ENCODE measurements at places on chromosomes 5 and 9. TPM values are rescaled to one million over a fixed set of nuclear protein-coding genes. Genes with fewer than 3 reads are reported as not detected.

DNA sequence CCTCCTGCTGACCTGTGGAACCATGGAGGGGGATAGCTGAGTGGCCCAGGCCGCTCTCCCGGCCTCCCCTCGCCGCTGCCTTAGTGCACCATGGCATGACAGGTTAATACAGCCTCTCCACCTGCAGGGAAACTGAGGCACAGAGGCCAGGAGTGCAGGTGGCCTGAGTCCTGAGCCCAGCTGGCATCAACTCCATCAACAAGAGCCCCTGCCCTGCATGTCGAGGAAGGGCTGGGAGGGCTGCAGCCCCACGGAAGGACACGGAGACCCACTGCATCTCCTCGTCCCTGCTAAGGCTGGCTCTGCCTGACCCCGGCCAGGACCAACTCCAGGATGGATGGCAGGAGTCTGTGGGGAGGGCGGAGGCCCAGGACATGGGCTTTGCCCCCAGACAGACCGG is 27.2 kb downstream of the CCDC187 start:
- H3K4me1 ChIP-seq: no peaks in the 10 kb centered on the region
- no peak overlapping the region for H3K27ac ChIP-seq
- no peak overlapping the region for H3K4me3 ChIP-seq
- H3K27me3 ChIP-seq: no peaks in the 10 kb centered on the region
- H3K36me3 ChIP-seq: no peaks in the 10 kb centered on the region
- DNase-seq: no peak

DNA sequence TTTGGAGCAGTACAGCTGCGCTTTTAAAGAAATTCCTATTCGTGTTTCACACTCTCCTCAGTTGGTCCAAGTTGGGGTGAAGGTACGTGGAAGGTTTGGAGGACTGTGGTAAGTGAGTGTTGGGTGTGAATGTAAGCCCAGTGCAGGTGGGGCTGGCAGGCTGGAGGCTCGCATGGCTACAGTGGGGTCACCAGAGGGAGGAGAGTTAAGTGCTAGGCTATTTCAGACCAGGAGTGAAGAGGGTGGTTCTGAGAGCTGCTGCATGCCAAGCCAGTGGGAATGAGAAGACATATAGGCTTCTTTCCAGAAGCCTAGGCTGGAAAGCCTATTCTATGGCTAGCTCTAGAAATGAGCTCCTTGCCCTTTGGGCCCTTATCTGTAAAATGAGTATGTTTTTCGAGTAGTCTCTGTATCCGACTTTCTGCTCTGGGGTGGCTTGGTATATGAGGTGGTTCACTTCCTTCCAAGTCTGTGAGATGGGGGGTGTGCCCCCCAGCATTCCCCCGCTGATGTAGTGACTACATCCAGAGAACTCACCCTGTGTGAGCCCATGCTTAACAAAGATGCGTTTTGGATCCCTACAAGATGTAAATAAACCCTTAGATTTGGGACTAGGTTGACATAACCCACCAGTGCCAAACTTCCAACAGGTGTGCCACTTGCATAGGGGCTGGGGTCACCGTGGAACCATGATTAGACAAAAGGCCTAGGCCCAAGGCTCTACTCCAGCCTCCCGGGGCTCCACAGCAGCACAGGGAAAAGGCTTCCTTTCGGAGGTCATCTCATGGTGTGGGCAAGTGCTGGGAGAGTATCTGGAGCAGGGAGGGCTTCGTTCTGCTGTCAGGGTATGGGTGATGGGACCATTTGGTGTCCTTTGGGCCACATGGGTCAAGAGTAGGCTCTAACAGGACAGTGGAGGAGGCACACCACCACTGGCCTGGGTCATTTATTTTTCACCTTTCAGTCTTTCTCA is 2.6 kb downstream of the TCF7 start:
- H3K36me3 ChIP-seq: peaks cover 54% of the 10 kb centered on the region
- peak overlapping the region; percentile 97 for H3K27ac ChIP-seq
- no peak for DNase-seq
- H3K4me3 ChIP-seq: peak overlapping the region; percentile 82
- no peaks in the 10 kb centered on the region for H3K27me3 ChIP-seq

SLC34A3 gene
- not detected for total RNA-seq

CNTFR gene
- not detected for total RNA-seq

DNA sequence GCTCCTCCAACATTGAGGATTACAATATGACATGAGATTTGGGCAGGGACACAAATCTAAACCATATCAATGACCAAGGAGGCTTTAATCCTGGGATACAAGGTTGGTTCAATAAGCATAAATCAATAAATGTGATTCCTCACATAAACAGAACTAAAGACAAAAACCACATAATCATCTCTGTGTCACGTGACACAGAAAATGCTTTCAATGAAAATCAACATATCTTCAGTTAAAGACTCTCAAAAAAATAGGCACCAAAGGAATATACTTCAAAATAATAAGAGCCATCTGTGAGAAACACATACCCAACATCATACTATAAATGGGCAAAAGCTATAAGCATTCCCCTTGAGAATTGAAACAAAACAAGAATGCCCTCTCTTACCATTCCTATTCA is 604.9 kb downstream of the SEMA5A start:
- no peak for DNase-seq
- no peaks in the 10 kb centered on the region for H3K4me1 ChIP-seq

- no peak overlapping the region for H3K4me3 ChIP-seq
- DNase-seq: no peak
- no peaks in the 10 kb centered on the region for H3K36me3 ChIP-seq
- no peaks in the 10 kb centered on the region for H3K4me1 ChIP-seq
- no peak overlapping the region for H3K27ac ChIP-seq
Observed at GRCh38 chr5:31845361-31845760, 206.4 kb downstream of the PDZD2 start.

DNA sequence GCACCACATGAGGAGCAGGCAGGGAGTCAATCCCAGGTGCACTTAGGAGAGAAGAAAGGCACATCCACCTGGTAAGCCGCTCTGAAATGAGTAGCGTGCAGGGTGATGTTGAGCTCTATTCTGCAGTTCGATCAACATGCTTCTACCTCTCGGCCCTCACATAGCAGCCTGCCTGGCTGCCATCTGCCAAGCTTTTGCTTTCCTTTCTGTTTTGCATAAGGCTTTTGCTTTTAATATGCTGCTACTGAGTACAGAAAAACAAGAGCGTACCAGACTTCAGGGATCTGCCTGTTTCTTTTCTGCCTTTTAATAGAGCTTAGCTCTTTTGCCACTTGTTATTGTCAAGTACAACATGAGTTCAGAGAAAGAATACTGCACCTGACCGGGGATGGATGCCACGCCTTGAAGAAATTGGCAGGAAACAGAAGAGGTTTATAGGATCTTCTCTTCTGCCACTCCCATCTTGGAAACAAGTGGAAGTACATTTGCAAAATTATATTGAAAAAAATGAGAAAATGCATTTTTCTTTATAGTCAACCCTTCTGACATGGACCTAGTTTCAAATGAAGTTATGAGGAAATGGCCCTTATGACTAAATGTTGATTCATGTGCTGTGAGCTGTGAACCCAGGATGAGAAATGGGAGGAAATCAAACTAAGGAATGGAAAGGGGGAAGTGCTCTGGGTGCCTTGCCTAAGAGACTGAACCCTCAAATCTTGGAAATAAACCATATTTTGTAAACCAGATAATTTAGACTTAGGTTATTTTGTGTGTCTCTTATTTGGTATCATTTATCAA is 4.0 kb upstream of the FCHO2 start:
- no peak overlapping the region for H3K27ac ChIP-seq
- peaks cover 14% of the 10 kb centered on the region for H3K4me1 ChIP-seq
- no peaks in the 10 kb centered on the region for H3K27me3 ChIP-seq
- DNase-seq: no peak
- no peaks in the 10 kb centered on the region for H3K36me3 ChIP-seq

DNA sequence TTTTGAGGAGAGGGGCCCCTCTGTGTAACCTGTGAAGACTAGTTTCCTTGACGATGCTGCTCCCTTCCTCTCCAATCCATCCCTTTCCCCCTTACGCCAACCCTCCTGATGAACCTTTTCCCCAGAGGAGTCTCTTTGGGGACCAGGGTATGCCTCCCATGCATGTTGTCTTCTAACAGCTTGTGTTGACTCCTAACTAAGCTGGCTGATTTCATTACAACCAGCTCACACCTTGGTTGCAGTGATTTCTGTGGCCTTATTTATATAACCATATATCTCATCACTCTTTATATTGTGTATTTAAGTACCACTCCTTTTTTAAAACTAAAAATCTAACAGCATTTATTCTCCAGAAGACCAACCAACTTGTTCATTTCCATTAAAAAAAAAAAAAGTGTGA is 42.5 kb downstream of the SFXN1 start:
- peaks cover 9% of the 10 kb centered on the region for H3K36me3 ChIP-seq
- H3K4me3 ChIP-seq: peak overlapping the region; percentile 36
- H3K4me1 ChIP-seq: peaks cover 91% of the 10 kb centered on the region
- H3K27me3 ChIP-seq: no peaks in the 10 kb centered on the region
- no peak for DNase-seq

DNA sequence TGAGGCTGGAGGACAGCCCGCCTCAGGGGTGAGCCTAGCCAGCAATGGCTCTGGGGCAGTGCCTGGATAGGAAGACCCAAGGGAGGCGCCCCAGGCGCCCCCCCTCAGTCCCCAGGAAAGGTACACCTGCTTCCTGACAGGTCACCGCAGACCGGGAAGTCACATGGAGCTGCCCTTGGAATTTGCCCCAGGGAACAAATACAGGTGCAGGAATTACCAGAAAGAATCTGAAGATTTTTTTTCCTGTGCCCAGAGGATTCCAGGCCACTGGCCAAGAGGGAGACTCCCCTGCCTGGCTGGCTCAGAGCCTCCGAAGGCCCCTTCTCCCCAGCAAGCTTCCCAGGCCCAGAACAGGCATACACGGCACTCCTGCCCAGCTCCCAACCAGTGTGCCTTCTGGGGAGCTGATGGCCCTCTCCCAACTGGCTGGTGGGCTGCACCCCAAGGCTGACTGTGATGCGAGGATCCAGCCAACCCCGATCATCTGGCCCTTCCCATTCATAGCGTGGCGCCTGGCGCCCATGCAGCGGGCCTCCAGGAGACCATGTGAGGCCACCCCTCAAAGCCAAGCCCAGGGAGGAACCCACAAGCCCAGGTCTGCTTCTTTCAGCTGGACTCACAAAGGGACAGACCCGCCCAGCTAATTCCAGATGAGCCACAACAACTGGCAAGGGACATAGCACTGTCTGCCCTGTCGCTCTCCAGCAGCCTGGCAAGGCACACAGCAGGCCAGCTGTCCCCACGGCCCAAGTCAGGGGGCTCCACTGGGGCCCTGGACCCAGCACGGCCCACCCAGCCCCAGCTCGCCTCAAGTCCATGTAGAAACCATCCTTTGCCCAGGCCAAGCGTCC is 2.3 kb downstream of the TPRN start:
- no peak overlapping the region for H3K27ac ChIP-seq
- H3K27me3 ChIP-seq: no peaks in the 10 kb centered on the region
- DNase-seq: no peak

DNA sequence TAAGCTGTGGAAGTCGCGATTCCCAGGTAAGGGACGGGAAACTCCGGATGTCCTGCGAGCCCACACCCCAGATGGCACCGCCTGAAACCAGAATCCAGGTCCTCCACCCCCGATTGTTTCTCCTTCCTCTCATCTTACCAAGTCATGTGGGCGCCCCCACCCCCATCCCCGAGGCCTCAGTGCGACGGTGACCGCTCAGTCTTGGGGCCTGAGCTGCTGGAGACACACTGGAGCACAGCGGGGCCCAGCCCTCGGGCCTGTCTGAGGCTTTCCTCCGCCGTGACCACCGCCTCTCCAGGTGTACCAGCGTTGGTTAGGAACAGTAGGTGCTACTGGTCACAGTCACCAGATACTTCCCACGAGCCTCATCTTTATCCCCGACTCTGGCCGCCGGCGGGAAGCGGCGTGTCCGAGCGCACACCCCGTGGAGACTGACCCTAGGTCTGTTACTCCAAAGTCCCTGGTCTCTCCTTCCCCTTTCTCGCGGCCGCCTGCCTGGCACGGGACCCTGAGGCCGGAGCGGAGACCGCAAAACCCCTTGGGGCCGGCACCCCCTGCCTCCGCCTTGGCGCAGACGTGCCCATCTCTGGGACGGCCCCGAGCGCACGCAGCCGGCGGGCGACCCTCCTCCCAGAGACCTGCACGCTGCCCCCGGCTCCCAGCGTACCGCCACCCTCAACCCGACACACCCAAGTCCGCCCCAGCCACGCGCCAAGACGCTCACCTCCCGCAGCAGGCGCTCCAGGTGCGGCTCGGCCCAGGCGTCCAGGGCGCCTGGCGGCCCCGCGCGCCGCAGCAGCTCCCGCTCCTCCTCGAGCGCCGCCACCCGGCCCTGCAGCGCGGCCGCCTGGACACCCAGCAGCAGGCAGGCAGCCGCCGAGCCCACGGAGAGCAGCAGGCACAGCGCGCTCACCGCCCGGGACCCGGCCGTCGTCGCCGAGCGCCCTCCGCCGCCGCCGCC is 733 bp downstream of the COL23A1 start:
- no peak overlapping the region for H3K27ac ChIP-seq
- DNase-seq: no peak
- peaks cover 23% of the 10 kb centered on the region for H3K27me3 ChIP-seq
- H3K36me3 ChIP-seq: no peaks in the 10 kb centered on the region
- H3K4me1 ChIP-seq: peaks cover 7% of the 10 kb centered on the region

DDX46 gene
- 66.8 TPM for total RNA-seq

DNA sequence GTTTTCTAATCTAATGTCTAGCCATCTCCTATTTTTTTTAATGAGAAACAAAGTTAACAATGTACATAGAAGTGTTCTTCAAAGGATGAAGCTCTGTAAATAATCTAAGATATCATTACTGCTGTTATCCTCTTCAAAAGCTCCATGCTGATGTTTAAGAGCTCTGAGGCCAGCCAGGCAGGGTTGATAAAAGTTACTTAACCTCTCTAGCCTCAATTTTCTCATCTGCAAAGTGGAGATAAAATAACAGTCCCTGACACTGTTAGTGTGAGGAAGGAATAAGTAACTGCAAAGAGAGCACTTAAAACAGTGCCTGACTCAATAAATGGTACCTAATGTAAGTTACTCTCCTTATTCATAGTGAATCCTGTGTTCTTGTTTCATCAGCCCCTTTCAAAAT is 60.1 kb downstream of the LHFPL2 start:
- no peaks in the 10 kb centered on the region for H3K27me3 ChIP-seq
- no peak for DNase-seq
- H3K4me3 ChIP-seq: no peak overlapping the region
